ENCODE measurements at places on chromosomes 12 and 14.

- no peak for DNase-seq
These were observed 192.9 kb upstream of the NUDT4 start for GRCh38 chr12:93184672-93185368.

DNA sequence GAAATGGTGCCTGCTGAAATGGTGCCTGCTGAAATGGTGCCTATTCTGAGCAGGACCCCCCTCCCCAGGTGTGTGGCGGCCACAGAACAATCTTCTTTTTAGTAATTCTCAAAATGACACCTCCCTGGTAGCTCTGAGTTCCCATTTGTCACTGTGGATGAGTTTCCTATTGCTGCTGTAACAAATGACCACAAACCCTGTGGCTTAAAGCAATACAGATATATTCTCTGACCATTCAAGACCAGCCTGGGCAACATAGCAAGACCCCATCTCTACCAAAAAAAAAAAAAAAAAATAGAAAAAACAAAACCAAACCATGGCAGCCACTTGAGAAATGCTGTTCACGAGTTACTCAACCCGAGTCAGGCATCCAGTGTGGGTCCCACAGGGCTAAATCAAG, 7.9 kb downstream of the ACADS start:
- DNase-seq = no peak

DNA sequence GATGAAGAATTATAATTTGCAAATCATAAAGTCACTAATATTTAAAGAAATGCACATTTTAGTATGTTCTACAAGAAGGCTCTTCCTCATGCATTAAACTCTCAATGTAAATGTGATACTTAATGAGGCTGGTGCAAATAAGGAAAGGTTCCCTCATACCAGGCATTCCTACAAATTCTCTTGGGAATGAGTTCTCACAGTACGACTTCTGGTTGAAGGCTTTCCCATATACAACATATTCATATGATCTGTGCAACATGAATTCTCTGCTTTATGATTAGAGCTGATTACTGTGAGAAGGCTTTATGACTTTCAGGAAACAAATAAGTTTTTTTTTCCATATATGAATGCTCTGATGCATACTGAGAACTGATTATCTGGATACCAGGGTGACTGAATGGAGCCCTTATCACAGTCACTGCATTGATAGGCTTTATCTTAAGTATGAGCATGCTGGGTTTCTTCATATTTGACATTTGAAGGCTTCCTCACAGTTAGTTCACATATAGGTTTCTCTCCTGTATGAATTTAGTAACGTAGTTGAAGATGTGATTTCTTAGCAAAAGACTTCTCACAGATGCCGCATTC, 293.9 kb downstream of the RAD51B start:
- DNase-seq = no peak

GRCh38 chr12:104250366-104251125, 35.0 kb downstream of the TXNRD1 start:
- no peak for DNase-seq

GRCh38 chr14:91415794-91416743, 1.6 kb downstream of the CCDC88C start:
- DNase-seq = peak; percentile 18

- peak; percentile 1 for DNase-seq
These were observed 40.4 kb downstream of the DDX51 start for GRCh38 chr12:132103542-132104308.

DNA sequence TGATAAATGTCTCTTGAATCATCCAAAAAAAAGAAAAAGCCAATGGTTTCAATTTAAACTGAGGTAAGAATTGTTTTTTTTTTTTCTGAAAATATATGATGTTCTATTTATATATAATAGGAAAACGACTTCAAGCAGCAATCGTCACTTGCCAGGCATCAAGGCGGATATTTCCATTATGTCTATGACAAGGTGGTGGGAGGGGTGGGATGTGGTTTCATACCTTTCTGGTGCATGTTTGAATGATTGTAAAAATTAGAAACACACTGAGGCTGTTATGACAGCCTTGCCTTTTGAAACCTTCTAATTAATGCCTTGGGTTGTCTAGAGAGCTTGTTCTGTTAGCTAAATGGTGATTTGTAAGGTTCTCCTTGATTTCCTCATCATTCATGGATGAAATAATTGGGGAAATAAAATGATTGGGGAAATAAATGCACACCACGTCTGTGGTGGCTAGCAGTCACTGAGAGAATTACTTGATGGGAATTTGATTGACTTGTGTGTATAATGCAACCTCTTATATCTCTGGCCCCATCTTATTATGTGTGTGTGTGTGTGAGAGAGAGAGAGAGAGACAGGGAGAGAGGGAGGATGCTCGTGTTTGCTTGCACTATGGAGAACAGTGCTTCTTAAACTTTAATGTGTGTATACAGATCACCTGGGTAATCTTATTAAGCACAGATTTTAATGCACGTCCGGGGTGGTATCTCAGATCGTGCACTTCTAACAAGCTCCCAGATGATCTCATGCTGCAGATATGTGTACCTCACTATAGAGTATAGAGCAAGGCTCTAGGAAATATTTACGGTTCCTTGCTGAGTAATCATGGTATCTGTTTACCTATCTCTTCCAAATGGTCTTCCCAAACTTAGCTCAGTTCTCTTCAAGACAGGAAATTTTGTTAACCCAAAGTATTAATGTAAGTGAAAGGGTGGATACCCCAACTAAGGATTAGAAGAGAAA, 502.6 kb downstream of the DIO2 start:
- DNase-seq = no peak

GRCh38 chr12:32502693-32503502, 103.5 kb downstream of the FGD4 start:
- no peak for DNase-seq

DNA sequence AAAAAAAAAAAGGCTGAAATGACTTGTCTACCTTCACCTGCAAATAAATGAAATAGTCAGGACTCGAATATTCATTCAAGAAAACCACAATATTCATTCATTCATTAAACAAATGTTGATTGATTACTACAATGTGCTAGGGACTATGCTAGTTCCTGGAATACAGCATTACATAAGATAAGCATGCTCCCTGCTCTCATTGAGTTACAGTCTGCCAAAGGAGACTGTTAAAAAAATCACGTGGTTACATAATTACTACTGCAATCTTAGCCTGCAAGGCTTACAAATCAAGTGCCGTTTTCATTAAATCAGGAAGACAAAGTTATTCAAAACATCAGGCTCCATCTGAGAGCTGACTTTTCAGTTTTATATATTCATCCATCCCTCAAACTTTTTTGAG, 70.4 kb upstream of the RIC8B start:
- no peak for DNase-seq

- no peak for DNase-seq
These were observed 30.9 kb upstream of the TDRD9 start for GRCh38 chr14:103897075-103897947.

DNA sequence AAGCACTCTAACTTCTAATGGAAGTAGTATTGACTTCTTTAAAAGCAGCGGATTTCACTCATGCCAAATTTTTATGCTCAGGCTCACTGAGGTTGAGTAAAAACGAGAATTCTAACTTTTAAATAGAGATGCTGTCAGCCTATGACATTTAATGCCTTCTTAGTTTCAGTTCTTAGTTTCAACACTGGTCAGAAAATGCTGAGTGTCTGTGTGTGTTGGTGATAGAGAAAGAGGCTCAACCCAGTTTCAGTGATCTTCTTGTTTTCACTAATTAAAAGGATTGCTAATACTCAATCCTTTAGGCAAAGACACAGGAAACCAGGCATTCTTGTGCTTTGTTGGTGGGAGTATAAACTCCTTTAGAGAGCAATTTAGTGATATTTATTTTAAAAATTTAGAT, 31.0 kb downstream of the PEBP1 start:
- DNase-seq = no peak

GRCh38 chr12:111041091-111041490, 120.7 kb upstream of the MYL2 start:
- no peak for DNase-seq
